ENCODE measurements at places on chromosomes 11 and 22. TPM values are rescaled to one million over a fixed set of nuclear protein-coding genes. Genes with fewer than 3 reads are reported as not detected.

Gene CHST1
- total RNA-seq, result 0.59 TPM

Gene AQP11
- total RNA-seq, result 9.7 TPM

Gene MUC6
- 0.25 TPM for total RNA-seq

Gene LIMK2
- 13.6 TPM for total RNA-seq

Measured in liver (tissue), 10 donors.